GM23338 (cell line): ENCODE measurements at places on chromosomes 5 and 9. TPM values are rescaled to one million over a fixed set of nuclear protein-coding genes. Genes with fewer than 3 reads are reported as not detected.

The BSPRY gene
- total RNA-seq = 6.6 and 7.7 TPM in 2 replicates

DNA sequence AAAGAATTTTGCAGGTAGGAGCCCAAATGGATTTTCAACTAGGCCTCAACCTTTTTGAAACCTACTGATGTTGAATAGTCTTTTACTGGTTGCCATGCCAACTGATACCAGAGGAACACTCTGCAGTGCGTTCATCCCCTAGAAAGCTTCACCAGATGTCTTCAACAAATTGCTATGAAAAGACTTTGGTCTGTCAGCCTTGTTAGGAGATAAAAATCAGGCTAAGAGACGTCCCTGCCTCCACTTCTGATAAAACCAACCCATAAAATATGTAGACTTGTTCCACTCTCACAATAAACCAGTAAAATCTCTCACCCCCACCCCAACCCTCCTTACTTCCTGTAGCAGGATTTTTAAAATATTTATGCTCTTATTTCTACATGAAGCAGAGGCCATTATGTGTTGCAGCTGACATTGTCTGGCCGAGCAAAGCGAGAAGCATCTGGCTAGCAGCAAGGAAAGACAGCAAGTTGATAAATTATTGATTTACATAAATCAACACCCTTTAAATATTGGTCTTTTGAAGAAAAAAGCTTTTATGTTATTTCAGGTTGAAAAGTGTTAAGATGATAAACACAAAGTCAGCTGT is 428.7 kb downstream of the ISL1 start:
- peak; percentile 14 for DNase-seq

- no peak for DNase-seq
Measured at GRCh38 chr5:15238006-15238405, 262.0 kb upstream of the FBXL7 start.

The TRPM6 gene
- total RNA-seq = 0.47 and 0.87 TPM in 2 replicates

The GLRA1 gene
- total RNA-seq = not detected in 2 replicates
